Esophagus mucosa (tissue), 1 donor: ENCODE measurements at places on chromosomes 6 and 20.

GRCh38 chr6:112833581-112834131 lies 486.5 kb downstream of the RFPL4B start:
- ATAC-seq = no peak

GRCh38 chr6:139029470-139030227 lies 1.1 kb downstream of the ABRACL start:
- ATAC-seq = peak; percentile 52

GRCh38 chr6:22042706-22043105 lies 254.1 kb downstream of the PRL start:
- no peak for ATAC-seq

DNA sequence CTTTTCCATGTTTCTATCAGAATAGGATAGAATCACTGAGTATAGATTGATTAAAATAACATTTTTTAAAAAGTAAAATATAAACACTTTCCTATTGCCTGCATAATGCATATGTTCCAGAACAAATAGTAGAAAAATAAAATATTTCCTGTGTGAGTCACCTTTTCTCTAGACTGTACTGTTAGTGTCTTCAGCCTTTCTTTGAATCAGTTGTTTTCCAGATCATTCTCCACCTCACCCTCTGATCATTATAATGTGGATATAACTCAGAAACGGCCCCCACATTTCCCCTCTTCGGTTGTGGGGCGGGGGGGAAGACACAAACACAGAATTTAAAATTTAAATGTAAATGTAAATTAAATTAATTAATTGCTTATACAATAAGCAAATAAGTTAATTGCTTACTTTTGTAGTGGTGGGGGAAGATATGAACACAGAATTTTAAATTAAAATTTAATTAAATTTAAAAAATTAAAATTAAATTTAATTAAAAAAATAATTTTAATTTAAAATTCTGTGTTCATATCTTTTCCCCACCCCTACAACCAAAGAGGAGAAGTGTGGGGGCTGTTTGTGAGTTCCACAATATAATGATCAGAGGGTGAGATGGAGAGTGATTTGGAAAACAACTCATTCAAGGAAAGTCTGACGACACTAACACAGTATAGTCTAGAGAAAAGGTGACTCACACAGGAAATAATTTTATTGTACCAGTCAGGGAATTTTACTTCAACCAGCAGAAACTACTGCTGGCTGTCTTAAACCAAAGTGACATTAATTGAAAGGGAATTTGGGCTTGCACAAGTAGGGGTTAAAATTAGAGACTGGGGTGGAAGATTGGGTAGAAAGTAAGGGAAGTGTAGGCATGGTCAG lies 37.1 kb upstream of the PROKR2 start:
- no peak for ATAC-seq

DNA sequence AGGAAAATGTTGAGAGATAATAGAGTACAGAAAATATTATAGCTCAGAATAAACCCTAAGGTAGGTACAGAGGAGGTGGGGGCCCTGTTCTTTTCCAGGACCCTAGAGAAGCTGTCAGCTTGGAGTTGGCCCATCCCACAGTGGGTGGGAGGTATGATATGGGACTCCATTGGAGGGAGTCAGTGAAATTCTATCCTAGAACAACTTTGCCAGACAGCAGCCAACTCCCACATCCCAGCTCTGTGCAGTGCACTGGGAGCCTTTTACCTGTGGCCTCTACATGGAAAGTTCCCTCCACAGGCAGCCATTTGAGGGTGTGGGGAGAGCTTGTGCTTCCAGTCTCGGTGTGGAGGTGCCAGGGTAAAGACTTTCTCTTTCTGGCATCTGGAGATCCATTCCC lies 36.8 kb upstream of the CLIC5 start:
- no peak for ATAC-seq

DNA sequence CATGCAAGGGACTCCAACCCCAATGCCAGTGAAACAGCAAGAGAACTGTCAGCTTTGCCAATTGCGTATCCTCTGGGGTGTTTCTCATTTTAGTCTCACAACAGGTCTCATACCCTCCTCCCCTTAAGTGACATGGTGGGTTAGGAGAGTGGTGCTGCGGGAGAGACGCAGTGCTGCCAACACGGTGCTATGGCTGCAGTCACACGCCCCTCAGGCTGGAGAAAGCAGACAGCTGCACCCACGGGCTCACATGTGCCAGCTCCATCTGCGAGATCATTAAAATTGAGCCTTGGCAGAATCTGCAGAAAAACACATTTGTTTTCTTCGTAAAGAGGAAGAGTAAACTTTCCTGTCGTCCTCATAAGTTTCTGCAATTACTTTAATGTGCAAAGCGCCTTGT lies 114.7 kb downstream of the ANKRD60 start:
- no peak for ATAC-seq

GRCh38 chr6:56963043-56963442 lies 8.1 kb downstream of the BEND6 start:
- ATAC-seq = no peak

DNA sequence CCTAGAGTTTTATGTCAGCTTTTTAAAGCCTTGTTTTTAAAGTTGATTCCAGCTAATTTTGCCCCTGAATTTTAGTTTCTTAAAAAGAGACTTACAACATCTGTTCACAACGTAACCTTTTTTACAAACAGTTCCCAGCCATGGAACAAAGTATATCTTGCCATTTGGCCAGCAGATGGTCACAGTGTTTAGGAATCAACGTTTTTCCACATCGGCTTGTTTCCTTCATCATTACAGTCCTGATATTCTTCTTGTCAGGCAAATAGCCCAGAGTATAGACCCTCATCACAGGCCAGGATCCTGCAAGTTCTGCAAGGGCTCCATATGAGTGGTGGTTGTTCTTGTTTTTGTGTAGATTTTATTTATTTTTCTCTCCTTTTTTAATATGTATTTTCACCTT lies 341.7 kb upstream of the HTR1E start:
- ATAC-seq = no peak

DNA sequence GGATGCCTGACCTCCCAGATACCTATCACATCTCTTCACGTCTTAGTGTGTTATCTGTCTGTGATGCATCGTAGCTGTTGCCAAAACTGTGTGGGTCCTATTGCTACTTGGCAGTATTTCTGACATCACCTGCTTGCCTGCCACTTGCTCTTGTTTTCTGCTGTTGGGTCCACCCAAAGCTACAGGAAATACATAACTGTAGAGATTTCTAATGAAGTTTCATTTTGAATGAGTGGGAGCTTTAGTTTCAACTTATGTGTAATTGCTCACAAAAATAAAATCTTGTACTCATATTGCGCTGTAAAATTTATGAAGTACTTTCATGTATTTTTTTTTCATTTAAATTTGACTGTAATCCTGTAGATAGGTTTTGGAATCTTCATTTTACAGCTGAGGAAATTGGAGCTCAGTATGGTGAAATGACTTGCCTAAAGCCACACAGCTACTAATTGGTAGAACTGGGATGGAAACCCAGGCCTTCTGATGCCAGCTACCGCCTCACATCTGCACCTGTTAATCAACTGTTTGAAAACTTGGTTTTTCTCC lies 113.6 kb upstream of the MAN1A1 start:
- no peak for ATAC-seq

- peak; percentile 32 for ATAC-seq
Observed at GRCh38 chr6:44234101-44235025, 11.0 kb downstream of the SLC29A1 start.

DNA sequence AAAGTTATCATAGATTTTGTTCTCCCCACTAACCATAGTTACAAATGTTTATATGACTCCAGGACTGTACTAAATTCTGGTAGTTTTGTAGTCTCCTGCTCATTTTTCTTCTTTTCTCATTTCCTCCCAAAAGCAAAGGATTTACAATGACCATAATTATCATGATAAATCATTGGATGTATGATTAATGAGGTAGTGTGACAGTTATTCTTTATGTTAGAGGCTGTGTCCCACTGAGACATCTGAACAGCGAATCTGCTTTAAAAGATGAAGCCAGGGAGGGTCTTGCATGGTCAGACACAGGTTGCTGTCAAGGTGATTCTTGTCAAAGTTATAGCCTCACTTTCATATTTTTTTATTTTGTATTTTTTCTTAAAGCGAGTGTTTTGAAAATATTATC lies 285.2 kb upstream of the STXBP5 start:
- no peak for ATAC-seq

GRCh38 chr6:150877928-150878327 lies 12.4 kb downstream of the MTHFD1L start:
- no peak for ATAC-seq

GRCh38 chr6:107652526-107653182 lies 162.7 kb downstream of the SOBP start:
- ATAC-seq = no peak

- ATAC-seq = no peak
Observed at GRCh38 chr20:33883164-33883563, 72.0 kb downstream of the CHMP4B start.

DNA sequence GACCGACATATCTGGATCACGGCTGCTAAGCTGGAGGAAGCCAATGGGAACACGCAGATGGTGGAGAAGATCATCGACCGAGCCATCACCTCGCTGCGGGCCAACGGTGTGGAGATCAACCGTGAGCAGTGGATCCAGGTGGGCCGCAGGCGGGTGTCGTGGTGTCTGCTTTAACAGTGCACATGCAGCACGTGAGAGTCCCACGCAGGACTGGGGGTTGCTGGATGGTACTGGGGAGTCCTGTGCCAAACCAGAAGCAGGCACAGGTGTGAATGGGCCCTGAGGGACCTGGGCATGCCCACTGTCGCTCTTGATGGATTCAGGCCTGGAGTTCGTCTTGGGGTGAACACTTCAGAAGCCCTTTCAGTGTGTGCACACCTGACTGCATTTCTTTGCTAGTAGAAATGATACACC lies 24.6 kb upstream of the C20orf204 start:
- ATAC-seq = no peak

DNA sequence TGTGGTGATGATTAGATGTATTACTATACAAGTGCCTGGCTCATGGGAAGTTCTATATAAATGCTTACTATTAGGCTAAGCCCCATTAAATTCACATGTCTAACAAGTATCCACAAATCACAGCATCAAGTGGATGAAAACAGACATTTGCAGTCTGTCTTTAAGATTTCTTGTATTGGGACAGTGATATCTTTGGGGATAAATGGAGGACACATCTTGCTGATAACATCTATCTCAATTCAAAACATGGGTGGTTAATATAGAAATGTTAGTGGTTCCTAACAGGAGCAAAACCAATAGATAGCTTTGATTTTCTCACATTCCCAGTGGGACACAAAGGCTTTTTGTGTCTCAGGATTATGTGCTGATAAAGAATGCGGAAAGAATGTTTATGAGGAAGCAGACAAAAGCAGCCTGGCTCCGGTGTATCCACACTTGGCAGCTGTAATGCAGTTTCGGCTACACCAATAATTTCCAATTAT lies 29.3 kb downstream of the PTPRK start:
- peak; percentile 63 for ATAC-seq

GRCh38 chr6:33896391-33897188 lies 92.8 kb upstream of the MLN start:
- ATAC-seq = no peak

DNA sequence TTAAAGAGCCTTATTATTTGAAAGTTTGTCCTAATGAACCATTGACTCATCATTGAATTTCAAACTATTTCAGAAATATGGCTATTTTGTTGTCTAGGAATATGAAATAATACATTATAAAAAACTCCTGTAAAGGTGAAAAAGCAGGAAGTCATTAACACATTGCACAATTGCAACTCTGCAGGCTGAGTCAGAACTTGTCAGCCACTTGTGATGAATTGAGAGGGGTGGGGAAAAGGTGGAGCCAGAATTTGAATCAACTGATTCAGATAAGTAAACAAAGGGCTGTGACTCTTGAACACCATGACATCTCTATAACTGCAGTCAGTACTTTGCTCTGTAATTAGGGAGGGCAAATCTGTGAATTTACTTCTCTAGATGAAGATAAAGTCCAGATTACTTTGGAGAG lies 6.0 kb downstream of the C6orf141 start:
- peak; percentile 96 for ATAC-seq

GRCh38 chr20:6783752-6784151 lies 16.3 kb downstream of the BMP2 start:
- no peak for ATAC-seq

GRCh38 chr6:159981403-159982245 lies 12.7 kb downstream of the IGF2R start:
- no peak for ATAC-seq

GRCh38 chr20:46089417-46090388 lies at the start of gene NCOA5:
Gene NCOA5, minus strand, starts transcription at chr20:46089962. Its CDS starts 10,538 bp downstream, at chr20:46079424.
- ATAC-seq = peak; percentile 98
